Nephron progenitor cell (in vitro differentiated cells): ENCODE measurements at places on chromosomes 5 and 9.
A peak's percentile ranks its signal among the peaks of the same experiment; 100 is the strongest.

DNA sequence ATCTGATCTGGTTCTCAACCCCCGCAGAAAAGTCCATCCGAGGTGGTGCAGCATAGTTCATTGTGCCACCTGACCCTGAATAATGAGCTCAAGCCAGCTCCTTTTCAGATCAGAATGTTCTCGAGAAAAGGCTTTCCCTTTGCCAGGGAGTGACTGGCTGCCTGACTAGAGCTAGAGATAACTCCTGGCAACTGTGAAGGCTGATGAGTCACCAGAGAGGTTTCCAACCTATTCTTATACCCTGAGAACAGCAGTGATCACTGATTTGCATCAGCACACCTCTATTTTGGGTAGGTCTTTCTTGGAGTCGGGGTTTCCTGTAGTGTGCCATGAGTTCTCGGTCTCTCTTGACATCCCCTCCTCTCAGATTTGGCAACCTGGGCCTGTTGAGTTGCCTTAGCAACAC is 127.9 kb downstream of the PIK3R1 start:
- DNase-seq = no peak

DNA sequence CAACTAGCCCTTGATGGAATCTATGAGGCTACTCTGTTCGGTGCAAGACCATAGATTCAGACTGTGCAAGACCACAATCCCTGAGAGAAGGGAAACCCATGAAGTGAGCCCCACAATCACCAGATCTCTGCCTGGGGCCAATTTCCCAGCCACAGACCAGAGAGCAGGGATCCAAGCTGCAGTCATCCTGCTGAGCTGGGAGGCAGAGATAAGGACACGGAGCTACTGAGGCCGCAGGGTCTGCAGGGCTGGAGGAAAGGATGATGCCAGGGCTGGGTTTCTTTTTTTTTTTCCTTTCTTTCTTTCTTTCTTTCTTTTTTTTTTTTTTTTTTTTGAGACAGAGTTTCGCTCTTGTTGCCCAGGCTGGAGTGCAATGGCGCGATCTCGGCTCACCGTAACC is 47.7 kb upstream of the FUBP3 start:
- DNase-seq = no peak

GRCh38 chr5:53678981-53679660 is 118.7 kb downstream of the NDUFS4 start:
- no peak for DNase-seq

- DNase-seq = no peak
These were observed 402.4 kb downstream of the ARHGEF28 start for GRCh38 chr5:74028406-74028805.

- DNase-seq = peak; percentile 4
These were observed 384.5 kb upstream of the CDH6 start for GRCh38 chr5:30808996-30809395.

DNA sequence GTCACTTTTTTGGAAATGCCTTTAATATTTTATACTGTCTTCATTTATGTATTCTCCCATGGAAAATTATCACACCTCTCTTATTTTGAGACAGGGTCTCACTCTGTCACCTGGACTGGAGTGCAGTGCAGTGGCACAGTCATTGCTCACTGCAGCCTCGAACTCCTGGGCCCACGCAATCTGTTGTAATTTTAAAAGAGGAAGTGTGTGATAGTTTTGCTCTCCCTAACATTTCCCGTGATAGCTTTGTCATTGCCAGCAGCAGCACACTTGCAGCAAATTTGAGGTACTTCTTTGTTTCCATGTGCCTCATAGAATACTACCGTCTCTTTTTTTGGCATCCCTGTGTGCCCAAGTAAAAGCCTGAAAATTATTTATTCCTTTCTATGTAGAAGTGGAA is 103.5 kb downstream of the RNF180 start:
- DNase-seq = no peak

DNA sequence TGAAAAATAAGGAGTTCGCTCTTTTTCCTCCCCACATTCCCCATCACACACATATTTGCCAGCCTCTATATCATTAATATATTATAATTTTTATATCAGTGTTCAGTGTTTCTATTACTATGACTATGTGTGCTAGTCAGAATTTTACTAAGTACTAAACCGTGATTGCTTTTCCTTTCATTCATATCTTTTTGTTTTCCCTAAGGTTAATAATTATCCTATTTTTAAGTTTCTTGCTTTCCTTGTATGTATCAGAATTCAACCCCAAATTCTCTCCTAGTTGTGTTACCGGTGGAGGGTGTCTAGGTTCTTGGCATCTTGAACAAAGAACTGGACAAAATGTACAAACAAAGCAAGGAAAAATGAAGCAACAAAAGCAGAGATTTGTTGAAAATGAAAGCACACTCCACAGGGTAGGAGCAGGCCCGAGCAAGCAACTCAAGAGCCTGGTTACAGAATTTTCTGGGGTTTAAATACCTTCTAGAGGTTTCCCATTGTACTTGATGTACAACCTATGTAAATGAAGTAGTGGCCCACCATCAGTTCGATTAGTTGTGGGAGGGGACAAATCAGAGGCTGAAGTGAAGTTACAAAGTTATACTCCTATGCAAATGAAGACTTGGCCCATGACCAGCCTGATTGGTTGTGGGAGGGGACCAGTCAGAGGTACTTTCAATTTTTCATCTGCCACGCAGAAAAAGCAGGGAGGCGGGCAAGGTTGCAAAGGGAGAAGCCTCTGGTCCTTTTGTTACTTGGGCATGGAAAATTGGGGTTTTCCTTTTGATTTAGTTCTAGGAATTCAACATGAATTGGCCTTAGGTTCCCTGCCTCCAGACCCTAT is 43.8 kb downstream of the KIAA1191 start:
- DNase-seq = no peak

DNA sequence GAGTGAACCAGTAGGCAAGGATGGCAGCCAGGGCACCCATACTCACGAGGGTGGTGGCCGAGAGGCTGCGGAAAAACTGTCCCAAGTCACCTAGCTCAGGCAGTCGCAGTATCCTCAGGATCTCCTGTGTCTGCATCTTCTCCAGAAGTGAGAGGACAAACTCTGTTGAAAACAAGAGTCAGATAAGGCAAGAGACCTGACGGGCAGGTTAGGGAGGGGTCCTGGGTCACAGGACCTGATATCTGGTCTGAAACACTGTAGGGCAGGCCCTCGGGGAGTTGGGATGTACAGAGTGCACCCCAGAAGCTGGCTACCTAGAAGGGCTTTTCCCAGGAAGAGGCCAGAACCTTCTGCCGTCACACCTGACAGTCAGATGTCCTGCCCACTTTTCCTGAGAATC is 17.4 kb downstream of the ACSL6 start:
- no peak for DNase-seq

- peak; percentile 86 for DNase-seq
These were observed 49.0 kb downstream of the PSD2 start for GRCh38 chr5:139844472-139845145.

GRCh38 chr5:123718238-123718637 is 206.3 kb downstream of the CSNK1G3 start:
- DNase-seq = no peak

GRCh38 chr9:134863941-134864820 is 16.4 kb upstream of the FCN2 start:
- no peak for DNase-seq

- DNase-seq = no peak
These were observed 96.1 kb downstream of the ADAMTSL1 start for GRCh38 chr9:18569941-18570630.

- DNase-seq = no peak
These were observed 27.2 kb downstream of the FBXW2 start for GRCh38 chr9:120765910-120766425.

- no peak for DNase-seq
These were observed 10.3 kb downstream of the TNC start for GRCh38 chr9:115107701-115108100.

- DNase-seq = no peak
These were observed 100.4 kb downstream of the RALGPS1 start for GRCh38 chr9:127014910-127015540.

- DNase-seq = no peak
These were observed 17.0 kb upstream of the AUH start for GRCh38 chr9:91378695-91379127.

DNA sequence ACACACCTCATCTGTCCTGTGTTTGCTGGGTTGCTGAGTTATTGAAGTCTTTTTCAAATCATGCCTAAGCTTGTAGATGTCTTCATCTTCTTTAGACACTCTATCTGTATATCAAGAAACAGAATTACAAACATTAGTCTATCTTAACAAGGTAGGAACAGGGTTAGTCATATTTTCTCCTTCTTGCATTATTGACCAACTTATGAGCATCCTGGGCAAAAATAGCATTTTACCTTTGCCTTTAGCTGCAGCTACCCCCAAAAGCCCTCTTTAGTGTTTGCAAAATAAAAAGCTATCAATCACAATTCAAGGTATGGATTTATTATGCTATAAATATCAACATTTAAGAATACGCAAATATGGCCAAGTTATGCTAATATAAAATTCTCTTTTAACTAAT is 3.4 kb downstream of the PLK2 start:
- no peak for DNase-seq

GRCh38 chr5:93777620-93778019 is 36.2 kb upstream of the POU5F2 start:
- DNase-seq = no peak

- no peak for DNase-seq
These were observed 52.8 kb upstream of the RORB start for GRCh38 chr9:74444369-74444768.

DNA sequence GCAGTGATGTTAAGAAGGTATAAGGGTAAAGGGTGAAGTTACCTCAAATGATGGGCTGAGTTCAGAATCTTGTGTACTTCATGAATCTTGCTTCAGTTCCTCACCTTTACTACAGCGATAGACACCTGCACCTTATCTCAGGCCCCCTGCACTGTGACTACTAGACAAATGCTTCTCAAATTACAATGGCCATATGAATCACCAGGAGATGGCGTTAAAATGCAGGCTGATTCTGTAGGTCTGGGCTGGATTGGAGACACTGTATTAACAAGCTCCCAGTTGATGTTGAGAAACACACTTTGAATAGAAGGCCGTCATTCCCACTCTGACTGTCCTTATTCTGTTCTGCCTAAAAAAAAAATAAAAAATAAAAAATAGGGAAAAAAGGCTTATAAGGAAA is 29.8 kb downstream of the TARS1 start:
- no peak for DNase-seq

GRCh38 chr9:112541685-112542084 is 55.1 kb downstream of the KIAA1958 start:
- no peak for DNase-seq

- DNase-seq = no peak
These were observed 19.4 kb upstream of the FBP2 start for GRCh38 chr9:94613003-94613402.

DNA sequence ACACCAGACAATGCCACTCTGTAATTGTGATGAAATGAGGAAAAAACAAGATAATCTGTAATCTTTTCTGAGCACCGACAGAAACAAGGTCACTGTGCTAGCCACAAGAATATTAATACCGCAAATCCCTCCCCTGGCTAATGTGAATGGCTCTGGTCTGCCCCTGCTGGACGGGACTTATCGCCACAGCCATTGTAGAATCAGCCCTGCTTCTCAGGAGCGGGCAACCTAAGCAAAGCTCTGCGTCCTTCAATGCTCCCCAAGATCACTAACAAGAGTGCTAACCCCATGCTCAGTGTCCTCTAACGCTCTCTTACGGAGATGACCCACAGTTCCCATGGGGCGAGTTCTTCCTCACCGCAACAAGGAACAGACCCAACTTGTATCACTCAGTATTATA is 42.7 kb downstream of the OR2V1 start:
- no peak for DNase-seq

DNA sequence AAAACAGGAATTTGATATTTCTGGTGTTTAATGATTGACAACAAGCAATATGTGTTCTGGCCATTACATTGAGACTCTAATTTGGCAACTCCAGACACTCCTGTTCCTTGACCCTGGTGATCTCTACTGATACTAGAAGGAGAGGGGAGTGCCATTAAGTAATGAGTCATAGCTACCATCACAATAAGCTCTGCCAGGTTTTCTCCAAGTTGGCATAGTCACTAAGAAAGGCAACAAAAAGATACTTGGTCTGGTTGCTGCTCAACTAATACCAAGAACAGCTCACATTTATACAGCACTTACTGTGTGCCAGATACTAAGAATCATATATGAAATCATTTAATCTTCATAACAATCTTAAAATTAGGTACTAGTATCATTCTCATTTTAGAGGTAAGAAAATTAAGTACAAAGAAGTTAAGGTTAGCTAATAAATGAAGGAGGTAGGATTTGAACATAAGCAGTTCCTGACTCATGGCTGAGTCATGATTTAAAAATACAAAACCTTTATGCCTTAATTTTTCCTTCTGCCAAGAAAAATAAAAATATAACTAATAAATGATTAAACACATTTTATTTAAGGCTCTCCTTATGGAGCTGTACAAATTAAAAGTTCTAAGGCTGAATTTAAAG is 19.9 kb upstream of the PRXL2C start:
- no peak for DNase-seq

DNA sequence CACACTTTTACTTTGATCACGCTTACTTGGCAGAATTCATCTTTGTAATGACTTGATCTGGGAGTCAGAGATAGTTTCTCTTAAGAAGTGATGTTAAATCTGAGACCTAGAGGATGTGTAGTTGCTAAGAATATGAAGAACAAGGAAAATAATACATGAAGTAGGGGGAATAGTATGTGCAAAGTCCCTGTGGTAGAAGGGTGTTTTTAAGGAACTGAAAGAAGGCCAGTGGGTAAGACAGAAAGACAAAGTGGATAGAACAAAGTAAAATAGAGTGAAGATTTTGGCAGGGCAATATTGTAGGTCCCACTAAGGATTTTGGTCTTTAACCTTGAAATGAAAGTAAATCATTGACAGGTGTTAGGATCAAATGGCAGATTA is 17.8 kb upstream of the MSANTD3 start:
- DNase-seq = no peak

DNA sequence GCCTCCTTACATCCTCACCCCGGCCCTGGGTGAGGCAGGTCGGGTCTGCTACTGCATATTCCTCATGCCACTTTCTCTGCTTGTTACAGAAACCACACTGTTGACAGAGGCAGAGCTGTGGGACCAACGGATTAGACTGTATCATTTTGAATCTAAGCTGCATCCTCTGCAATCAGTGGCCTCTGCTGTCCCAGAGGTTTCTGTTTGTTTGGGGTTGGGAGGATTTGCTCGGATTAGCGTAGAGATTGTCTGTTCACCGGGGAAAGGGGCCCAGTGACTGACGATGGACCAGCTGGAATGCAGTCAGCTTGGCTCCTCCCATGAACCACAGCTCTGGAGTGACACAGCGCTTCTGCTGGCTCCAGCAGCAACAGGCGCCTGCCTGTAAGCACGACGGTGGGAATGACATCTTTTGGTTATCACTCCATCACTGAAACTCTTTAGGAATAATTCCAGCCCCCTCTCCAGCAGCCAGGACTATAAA is 37.3 kb upstream of the ADRA1B start:
- peak; percentile 56 for DNase-seq

DNA sequence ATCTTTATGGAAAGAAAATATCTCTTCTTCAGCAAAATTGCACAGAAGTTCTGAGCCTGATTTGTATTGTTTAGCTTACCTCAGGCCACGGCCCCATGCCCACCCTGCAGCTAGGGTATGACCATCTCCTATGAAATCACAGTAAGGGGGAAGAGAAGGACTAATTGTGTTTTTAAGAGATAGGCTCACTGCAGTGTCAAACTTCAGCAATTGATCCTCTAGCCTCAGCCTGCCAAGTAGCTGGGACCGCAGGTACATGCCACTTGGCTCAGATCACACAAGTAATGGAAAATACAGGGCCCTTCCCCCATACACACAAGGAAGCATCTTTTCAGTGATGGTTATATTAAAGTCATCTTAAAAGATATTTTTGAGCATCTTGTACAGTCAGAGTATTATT is 60.0 kb downstream of the DMAC1 start:
- no peak for DNase-seq

GRCh38 chr5:156119692-156120091 is 207.3 kb upstream of the SGCD start:
- DNase-seq = no peak
